ENCODE measurements at places on chromosomes 4 and X.

DNA sequence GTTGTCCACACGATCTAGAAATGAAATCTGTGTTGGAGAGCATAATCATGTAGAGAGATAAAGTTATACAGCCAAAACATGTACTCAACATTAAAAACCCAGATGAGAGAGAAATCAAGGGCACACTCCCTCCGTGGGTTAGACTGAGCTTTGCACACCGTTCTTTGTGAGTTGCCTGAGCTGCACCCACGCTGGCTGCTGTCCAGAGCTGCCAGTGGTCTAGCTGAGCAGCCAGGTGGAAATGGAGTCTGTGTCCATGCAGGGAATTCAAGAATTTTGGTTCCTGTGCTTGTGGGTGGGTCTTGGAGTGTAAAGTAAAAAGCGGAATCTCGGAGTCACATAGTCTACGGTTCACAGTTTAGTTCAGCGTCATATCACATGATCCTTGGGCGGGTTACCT, 84.6 kb downstream of the GPR143 start:
- no peak for DNase-seq

- DNase-seq = no peak
These were observed 92.4 kb downstream of the PPP2R2C start for GRCh38 chr4:6379767-6380745.

GRCh38 chr4:99540277-99540939, 23.4 kb downstream of the TRMT10A start:
- no peak for DNase-seq

DNA sequence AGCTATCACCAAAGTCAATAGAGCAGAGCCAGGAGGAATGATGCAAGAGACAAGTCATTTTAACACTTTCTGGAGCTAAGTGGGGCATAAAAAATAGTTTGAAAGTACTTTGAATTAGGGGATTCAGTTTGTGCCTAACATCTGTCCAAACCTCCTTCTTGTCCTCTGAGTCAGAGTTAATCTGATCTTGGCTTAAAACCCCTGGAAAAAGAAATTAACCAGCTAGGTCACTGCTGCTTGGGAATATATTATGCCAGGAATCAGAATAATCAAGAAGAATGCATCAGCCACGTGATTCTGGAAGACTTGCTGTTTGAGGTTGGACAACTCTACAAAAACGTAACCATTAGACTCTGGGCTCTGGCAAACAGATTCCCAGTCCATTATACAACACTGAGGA, 45.3 kb upstream of the EDA2R start:
- DNase-seq = no peak

- no peak for DNase-seq
These were observed 9.2 kb upstream of the CXorf66 start for GRCh38 chrX:139974471-139974870.

GRCh38 chr4:124590480-124590879, 122.1 kb downstream of the ANKRD50 start:
- no peak for DNase-seq

DNA sequence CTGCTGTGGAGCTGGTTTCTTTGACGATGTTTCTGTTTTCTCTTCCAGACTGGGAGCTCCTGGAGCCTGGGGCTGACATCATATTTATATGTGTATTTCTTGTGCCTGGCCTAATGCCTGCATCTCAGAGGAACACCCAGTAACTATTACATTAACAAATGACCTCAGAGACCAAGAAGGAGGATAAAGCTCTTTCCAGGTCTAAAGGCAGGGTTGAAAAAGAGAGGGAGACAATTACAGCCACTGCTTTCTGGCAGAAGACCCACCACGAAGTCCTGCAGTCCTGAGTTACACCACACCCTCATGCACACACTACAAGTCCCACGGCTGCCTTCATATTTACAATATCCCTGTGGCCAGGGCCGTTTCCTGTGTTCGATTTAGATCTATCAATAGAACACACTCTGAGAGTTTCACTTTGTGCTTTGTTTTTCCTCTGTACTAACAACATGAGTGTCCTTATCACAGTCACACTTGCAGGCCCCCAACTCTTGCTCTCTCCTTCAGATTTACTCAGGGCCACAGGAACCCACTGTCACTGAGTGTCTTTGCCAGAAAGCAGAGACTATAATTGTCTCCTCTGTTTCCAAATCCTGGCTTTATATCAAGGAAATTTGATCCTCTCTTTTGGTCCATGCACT, 535.5 kb downstream of the MID1IP1 start:
- peak; percentile 17 for DNase-seq

DNA sequence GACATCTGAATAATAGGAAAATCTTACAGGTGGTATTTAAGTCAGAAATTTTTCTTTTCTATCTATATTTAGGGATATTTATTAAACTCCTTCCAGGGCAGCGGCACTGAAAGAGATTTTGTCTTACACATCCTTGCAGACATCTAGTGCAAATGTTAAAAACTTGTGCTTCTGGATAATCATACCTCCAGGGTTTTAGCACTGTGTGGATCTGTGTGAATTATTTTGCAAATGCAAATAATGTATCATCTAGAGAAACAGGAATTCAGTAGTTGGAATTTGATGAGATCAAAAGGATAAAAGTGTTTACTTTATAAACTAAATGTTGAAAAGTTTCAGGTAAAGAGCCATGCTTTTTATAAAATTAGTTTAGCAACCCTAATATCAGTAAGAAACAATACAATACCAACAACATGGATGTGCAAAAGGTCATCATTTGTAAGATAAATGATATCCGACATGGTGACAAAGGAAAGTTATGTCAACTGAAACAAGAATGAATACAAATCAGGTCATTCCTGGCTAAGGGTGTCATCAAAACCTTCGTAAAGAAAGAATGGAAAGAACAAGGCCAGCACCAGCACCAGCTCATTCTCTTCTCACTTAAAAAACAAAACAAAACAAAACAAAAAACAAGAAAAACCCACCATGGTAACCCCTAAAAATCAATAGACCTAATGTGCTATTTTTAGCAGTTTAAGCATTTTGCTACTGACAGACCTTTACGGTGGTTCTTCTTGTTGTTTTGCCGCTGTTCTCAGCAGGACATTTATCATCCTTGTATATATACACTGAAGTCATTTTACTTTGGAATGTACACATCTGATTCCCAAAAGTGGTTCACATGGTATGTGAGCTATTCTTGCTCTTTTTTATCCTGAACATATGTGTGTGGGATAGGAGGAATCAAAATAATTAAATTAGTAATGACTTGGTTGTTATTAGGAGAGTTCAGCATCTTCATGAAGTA, 219.7 kb upstream of the NDST3 start:
- DNase-seq = no peak

- no peak for DNase-seq
These were observed 93.9 kb downstream of the ZNF330 start for GRCh38 chr4:141314627-141315026.

- DNase-seq = no peak
These were observed 209.2 kb downstream of the GLUD2 start for GRCh38 chrX:121256647-121257046.

GRCh38 chr4:151676301-151676700, 84.5 kb downstream of the GATB start:
- DNase-seq = no peak

- no peak for DNase-seq
These were observed 121.8 kb upstream of the GALNT7 start for GRCh38 chr4:173046818-173047217.

- DNase-seq = no peak
These were observed 125.5 kb downstream of the ATG4A start for GRCh38 chrX:108216919-108217571.

GRCh38 chr4:36332782-36333131, 51.3 kb downstream of the DTHD1 start:
- DNase-seq = no peak

DNA sequence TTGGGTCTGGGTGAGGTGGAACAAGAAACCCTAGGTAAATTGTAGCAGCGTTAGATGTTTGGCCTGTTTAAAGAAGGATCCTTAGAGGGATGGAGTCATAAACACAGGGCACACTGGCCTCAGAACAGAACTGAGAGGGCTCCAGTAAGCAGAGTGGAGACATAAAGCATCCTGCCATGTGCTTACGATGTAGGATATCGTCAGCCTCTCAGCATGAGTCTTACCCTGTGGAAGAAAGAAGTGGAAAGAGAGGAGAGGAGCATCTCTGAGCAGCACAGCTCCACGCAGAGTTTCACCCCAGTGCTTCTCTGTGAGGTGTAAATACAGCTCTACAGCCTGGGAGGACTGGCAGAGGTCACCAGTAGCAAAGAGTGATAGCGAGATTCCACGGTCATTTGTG, 27.8 kb upstream of the SORBS2 start:
- DNase-seq = no peak

DNA sequence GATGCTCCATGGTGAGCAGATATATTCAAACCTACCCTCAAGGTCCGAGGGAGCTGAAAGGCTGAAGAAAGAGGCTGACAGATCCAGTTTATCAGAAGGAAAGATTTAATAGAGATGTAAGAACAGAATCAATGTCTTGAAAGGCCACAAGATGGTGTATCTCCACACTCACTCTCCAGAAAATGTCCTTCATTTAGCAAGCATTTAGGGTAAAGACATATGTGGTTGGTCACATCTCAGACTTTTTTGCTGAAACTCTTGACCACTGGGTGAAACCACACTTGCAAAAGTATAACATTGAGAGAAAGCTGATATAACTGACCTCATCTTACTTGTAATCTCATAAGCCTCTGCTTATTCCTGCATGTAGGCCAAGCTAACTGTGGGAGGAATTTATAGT, 745.8 kb upstream of the GALNTL6 start:
- DNase-seq = no peak

DNA sequence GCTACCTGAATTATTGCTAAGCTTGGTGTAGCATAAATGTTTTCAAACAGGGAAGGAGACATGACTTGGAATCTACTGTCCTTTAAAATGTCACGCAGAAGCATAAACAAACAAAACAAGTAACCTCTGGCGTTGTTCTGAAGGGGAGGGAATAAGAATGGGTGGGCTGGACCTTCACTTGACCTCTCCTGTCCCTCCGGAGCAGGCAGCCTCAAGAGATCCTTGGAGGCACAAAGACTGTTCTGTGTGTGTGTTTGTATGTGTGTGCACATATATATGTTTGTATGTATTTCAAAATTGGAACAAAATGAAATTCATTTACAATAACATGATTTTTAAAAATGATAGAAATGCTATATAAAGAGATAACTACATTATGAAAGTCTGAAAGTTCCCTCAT, 91.3 kb upstream of the DCLK2 start:
- no peak for DNase-seq

DNA sequence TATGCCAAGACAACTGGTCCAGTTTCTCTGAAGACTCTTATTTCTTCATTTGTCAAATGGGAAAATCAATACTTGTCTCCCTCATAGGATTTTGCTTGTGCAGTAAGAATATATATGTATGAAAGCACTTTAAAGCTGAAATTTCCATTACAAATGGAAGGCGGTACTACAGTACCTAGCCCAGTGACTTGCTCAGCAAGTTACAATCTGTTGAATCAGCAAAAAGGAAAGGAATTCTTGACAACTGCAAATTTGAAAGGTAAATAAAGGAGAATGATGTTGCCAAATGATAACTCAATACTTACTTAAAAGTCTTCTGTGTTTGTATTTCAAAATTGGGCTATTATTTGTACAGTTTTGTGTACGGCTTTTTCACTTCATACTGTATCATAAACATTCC, 71.1 kb downstream of the PKD2 start:
- DNase-seq = no peak

DNA sequence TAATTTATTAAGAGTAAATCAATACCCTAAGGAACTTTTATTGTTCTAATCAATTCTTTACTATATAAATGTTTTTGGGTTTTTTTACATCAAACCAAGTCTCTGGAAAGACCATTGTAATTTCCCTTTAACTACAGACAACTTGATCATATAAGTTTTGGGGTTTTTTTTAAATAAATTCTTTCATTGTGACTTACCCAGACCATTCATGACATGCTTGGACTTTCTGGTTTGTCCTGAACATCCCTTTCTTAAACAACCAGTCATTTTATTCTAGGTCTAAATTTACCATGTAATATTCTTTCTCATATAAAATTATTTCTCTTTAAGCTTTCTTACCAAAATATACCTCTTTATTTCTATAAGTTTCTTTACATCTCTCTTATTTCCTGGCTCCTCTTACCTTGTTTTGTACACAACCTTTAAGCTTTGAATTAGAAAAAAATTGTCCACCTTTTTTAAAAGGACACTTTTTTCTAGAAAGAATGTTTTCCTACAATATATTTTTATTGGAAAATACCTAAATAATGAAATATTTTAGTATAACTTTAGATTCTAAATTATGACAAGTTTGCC, 8.4 kb downstream of the CNGA1 start:
- no peak for DNase-seq

GRCh38 chr4:10066670-10067651, 45.7 kb upstream of the SLC2A9 start:
- no peak for DNase-seq

- no peak for DNase-seq
These were observed 47.4 kb downstream of the ASIC5 start for GRCh38 chr4:155818639-155819038.

GRCh38 chr4:66197451-66197850, 527.2 kb upstream of the EPHA5 start:
- DNase-seq = no peak

- no peak for DNase-seq
These were observed 2.6 kb downstream of the CEP135 start for GRCh38 chr4:55951191-55951922.

- DNase-seq = peak; percentile 24
These were observed 2.1 kb downstream of the BRWD3 start for GRCh38 chrX:80807606-80807991.

DNA sequence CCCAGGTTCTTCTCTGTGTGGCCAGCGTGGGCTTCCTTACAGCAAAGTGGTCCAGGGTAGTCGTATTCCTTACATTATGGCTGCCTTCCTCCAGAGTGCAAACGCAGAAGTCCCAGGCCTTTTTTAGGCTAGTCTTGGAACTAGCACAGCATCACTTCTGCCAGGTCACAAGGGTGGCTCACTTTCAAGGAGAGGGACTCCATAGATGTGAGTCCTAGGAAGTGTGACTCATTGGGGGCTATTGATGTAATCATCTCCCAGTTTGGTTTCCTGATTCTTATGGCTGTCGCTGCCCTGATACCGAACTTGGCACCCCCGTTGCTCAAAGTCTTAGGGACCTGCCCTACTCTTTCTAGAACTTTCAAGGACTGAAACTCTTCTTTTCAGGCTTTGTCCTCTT, 140.0 kb downstream of the DCK start:
- no peak for DNase-seq

- DNase-seq = peak; percentile 47
These were observed 97.1 kb upstream of the ATOH1 start for GRCh38 chr4:93731456-93731855.

- peak; percentile 14 for DNase-seq
These were observed at the start of gene LRCH2 for GRCh38 chrX:115233497-115234455. Gene LRCH2, minus strand, starts transcription at chrX:115234096. Its CDS starts 55 bp downstream, at chrX:115234041.

Data from large intestine (tissue), 12 donors.